ENCODE measurements at places on chromosomes 3 and 15.

DNA sequence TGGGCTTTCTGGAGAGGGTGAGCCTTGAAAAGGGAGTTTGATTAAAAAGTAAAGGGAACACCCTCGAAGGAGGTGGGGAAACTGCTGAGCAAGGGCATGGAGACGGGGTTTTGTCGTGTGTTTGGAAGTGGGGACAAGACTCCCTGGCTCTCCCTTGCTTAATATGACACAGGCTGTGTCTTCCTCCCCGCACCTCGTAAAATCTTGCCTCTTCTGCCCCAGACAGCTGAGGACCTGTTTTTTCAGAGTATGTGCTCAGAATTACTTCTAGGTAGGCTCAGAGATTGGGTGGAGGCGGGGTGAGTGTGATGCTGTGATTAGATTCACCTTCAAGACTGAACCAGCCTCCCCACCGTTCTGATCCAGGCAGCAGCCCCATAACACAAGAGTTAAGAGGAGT lies 244.4 kb upstream of the TLE3 start:
- DNase-seq = no peak

DNA sequence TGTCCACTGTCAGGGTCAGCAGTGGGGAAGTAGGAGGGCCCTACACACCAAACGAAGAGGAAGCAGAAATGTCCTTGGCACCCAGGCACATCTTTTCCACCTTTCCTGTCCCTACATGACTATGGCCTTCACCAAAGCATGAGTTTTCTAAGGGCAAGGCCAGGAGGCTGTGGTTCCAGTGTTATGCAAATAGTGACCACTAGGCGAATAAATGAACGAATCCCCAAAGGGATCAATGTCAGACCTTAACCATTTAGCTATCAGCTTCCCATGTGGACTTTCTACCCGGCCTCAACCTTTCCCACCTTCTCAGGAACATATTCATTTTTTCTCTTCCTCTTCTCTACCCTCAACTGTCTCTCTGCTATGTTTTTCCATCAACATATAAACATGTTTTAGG lies 63.1 kb downstream of the NTRK3 start:
- no peak for DNase-seq

DNA sequence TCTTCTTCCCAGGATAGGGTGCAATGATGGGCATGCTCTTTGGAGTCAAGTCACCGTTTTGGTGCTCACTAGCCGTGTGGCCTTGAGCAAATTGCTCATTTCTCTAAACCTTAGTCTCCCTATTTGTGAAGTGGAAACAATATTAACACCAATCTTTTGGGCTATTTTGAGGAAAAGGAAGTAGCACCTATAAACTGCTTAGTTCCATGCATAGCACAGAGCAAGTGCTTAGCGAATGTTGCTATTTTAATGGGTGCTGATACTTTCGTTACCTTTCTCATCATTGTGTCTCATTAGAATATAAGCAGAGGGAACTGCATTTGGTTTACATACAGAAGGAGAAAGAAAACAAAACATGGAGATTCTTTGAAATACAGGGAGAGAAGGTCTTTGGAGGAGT lies 66.1 kb downstream of the BOC start:
- no peak for DNase-seq

GRCh38 chr15:66674756-66675155 lies 27.3 kb upstream of the SMAD6 start:
- DNase-seq = no peak

DNA sequence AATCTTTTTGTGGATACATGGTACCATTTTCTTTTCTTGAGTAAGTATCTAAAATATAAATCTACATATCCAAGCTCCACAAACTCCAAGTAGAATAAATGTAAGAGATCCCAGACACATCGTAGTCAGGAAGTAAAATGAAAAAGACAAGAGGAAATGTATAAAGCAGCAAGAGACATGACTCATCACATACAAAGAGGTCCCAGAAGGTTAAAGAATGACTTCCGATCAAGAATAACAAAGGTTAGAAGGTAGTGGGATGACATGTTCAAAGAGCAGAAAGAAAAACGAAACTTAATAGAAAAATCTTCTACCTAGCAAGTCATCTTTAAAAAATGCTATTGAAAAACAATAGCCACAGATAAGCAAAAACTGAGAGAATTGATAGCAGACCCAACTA lies 705.8 kb downstream of the NR2F2 start:
- no peak for DNase-seq

DNA sequence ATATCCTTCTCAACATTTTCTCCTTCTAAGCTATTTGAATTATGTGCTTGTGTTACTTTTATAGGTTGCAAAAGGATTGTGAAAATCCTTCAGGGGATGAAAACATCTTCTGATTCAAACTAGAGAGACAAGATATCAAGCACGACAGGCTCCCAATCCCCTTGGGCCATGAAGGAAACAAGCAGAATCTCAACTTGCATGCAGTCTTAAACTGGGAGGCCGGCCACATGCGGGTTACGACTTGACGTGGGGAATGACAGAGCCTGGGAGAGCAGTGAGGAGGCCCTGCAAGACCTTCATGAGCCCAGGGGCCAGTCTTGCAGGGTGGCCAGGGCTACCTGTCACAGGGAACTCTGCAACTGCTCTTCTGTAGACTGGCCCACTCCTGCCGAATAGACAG lies 94.4 kb downstream of the SCN11A start:
- DNase-seq = no peak

- DNase-seq = no peak
These were observed 220.3 kb downstream of the THSD4 start for GRCh38 chr15:71335591-71335990.

GRCh38 chr15:40069178-40070165 lies 30.5 kb upstream of the SRP14 start:
- DNase-seq = no peak
